ENCODE measurements at places on chromosomes 16 and 17.

DNA sequence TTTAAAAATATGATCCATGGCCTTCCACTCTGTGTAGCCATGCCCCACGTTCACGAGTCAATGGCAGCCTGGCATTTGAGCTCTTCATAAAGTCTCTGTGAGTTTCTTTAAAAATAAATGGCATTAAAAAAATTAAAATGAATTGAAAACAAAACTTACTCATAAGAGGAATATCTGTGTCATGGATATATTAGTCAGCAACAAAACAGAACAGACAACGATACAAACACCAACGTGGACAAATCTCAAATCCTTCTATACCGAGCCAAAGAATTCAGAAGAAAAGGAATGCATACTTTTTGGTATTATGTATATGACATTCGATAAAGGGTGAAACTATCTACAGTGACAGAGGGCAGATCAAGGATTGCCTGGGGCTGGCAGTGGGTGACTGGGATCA lies 8.2 kb upstream of the CMIP start:
- DNase-seq = no peak

DNA sequence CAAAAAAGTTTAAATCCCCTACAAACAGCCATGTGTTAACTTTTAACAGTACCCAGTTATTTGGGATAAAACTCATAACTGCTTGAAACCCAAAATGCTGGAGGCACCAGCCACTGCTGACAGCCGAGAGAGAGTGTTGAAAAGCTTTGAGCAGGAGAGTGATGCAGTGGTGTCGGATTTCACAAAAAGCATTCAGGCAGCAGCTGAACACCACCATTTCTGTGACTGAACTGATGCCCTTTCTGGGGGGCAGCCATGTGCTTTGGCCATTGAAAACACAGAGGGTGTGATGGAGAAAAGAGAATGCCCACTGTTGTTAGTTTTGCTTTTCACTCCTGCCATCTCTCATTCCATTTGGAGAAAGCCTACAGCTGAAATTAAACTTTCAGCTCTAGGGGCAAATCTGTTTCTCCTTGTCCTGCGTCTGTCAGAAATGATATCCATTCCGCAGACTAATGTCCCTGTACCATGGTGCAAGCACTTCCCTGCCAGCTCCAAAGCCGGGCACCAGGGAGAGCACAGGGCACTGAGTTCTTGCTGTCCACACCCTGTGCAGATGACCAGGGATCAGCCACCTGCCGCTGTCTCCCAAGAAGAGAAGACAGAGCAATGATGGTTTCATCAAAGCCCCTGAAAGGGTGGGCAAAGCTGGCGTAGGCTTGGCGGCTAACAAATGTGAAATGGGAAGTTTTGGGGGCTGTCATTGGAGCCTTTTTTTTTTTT lies 16.6 kb upstream of the MLYCD start:
- DNase-seq = no peak

GRCh38 chr16:7344830-7345780 lies 12.5 kb downstream of the RBFOX1 start:
- DNase-seq = no peak

GRCh38 chr16:75070012-75070841 lies 46.4 kb downstream of the LDHD start:
- no peak for DNase-seq

- no peak for DNase-seq
These were observed 3.4 kb upstream of the CD300C start for GRCh38 chr17:74549343-74549742.

DNA sequence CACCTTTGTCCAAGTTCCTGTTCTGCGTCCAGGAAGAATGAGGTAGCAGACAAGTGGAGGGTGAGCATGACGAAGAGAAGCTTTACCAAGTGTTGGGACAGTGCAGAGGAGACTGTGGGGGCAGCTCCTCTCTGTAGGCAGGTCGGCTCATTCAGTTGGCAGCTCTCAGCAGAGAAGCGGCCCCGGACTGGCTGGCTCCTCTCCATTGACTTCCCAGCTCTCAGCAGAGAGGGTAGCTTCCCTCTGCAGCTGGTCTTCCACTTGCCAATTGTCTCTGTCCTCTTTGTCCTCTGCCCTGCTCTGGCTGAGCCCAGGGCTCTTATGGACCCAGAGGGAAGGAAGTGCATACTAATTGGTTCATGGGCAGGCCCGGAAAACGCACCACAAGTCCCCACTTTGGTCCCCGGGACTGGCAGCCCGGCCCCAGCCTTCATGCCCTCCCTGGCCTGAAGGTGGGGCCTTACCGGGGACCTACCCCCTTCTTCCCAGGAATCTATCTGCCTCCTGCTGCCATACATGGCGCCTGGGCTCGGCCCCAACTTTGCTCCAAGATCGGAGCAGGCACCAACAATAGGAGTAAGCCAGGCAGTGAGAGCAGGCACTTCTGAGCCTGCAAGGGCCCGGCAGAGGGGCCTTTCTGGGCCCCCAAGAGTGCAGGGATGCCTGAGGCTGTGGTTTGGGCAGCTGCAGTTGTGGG lies 10.1 kb downstream of the KCTD5 start:
- DNase-seq = no peak

DNA sequence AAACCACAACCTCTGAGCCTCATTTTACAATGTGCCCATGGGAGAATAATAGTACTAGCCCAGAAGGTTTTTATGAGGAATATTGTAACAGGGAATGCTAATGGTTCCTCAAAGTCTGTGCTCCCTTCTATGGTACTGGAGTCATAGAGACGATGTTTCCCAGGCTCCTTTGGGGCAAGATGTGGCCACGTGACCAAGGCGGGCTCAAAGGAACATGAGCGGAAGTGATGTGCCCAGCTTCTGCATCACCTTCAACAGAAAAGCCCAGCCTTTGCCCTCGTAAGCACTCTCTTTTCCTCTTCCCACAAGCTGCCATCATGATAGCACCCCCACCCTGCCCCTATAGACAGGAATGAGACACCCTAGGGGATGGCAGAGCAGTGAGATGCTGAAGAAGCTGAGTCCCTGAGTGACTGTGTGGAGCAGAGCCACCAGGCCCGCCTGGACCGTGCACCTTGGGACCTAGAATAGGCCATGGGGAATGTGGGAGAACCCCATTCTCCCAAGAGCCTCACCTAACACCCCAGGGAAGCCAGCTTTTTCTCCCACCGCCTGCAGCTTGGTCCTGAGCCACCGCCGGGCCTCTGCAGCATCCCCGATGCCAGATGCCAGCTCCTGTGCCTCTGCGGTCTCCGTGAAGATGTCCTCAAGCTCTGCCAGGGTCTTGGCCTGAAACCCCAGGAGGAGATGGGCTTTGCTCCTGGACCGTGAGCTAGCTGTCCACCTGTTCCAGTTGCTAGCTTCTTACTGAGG lies 22.2 kb upstream of the PIK3R6 start:
- no peak for DNase-seq

DNA sequence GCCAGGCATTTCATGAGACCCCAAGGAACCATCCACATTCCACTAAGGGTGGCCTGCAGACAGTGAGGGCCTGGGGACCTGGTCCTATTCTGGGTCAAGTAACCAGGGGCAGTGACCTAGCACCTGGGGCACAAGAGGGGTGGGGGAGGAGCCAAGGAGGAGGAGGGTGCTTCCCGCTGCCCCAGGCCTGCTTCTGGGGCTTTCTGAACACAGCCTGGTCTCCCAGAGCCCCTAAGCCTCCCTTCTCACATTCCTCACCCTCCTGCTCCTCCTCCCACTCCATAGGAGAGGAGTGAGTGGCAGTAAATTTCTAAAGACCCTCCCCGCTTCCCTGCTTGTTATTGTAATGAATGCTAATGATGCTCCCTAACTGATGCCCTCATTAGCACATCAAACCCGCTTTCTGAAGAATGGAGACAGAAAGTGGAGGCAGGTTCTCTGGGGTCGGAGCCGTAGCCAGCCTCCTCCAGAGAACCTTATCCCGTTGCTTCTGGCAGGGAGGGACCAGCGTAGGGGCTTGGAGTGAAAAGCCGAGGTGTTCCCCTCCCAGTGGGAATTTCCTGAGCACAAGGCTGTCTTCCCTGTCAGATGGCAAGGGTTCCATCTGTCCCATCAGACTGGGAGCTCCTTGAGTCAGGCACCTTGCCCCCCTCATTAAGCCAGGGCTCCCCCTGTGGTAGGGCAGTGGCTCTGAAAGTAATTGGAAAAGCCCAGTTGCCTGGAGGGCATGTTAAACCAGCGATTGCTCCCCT lies 3.7 kb upstream of the SRCIN1 start:
- DNase-seq = no peak

DNA sequence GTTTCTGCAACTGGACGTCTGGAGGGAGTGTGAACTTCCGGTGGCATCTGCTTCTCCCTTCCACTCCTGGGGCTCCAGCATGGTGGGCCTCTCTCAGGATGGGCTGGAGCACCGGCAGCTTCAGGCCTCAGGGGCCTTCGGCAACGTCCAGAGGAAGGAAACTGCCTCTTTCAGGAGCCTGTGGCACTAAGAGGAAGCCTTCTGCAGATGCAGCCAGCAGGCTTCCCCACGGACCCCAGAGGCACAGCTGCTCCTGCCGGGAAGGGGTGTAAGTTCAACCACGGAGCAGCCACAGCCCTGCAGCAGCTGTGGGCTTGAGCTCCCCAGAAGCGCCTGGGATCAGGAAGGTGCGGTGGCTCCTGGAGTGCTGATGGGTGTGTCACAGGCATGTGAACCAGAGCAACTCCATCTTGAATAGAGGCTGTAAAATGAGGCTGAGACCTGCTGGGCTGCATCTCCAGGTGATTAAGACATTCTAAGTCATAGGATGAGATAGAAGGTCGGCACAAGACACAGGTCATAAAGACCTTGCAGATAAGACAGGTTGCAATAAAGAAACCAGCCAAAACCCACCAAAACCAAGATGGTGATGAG lies 50.8 kb upstream of the KLHDC4 start:
- no peak for DNase-seq

- no peak for DNase-seq
These were observed 137.8 kb upstream of the ZFHX3 start for GRCh38 chr16:73185737-73186136.
